Glutamatergic neuron (in vitro differentiated cells): ENCODE measurements at places on chromosomes 1 and 21.

GRCh38 chr1:94672934-94673333 is 131.4 kb upstream of the F3 start:
- DNase-seq: no peak

DNA sequence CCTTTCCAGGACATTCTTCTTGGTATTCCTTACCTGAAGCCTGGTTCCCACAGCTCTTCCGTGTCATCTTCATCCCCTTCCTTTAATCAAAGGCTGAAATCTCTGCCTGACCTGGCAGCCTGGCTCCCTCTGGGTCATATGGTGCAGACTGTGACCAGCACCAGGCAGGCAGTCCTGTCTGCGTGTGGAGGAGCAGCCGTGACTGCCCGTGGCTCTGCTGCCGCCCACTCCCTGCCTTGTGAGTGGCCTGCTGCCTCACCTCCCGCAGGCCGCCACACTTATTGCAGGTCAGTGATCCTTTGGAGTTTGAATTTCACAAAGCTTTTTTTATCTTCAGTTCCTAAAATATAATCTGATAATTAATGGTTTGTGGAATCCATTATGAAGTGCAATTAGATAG is 36.2 kb upstream of the EPHA8 start:
- no peak for DNase-seq

- DNase-seq: no peak
These were observed 35.6 kb downstream of the CASZ1 start for GRCh38 chr1:10760566-10761502.

DNA sequence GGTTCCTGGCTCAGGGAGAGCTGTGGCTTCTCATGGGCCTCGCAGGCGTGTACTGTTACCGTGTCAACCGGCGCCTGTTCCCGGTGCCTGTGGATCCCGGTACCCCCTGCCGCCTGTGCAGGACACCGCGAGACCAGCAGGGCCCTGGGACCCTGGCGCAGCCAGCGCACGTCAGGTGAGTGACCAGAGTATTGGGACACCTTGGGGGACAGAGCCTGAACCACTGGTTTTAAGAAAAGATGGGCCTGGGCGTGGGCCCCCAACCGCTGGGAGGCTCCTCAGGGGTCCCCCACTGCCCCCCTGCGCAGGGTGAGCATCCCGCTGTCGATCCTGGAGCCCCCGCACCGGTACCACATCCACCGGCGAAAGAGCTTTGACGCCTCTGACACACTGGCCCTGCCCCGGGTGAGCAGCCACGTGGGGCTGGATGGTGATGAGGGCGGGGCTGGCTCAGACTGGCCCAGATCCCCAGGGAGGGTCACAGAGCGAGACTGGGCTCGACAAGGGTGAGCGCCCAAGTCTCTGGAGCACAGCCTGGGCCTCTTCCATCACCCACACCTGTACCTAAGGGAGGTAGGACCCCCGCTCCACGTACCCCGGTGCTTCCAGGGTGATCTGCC is 10.5 kb downstream of the MIIP start:
- no peak for DNase-seq

GRCh38 chr1:247468481-247469140 is 10.7 kb upstream of the OR2B11 start:
- no peak for DNase-seq

GRCh38 chr1:27601321-27601770 is 2.6 kb downstream of the AHDC1 start:
- DNase-seq: no peak

DNA sequence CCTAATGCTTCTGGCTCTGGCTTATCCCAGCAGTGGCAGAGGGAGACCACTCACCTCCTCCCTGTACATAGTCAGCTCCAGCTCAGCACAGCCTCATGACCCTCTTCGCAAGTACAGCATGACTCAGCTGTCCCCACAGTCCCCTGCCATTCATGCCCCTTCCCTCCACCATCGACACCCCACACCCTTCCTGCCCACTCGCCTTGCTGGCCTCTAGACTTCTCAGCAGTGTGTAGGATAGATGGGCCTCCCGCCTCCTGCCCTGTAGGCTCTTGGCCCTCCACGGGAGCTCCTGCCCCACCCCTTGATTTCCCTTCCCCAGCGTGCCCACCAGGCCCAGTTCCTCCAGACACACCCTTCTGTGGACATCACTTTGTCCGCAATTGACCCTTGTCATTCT is 9.8 kb downstream of the NPR1 start:
- DNase-seq: no peak

DNA sequence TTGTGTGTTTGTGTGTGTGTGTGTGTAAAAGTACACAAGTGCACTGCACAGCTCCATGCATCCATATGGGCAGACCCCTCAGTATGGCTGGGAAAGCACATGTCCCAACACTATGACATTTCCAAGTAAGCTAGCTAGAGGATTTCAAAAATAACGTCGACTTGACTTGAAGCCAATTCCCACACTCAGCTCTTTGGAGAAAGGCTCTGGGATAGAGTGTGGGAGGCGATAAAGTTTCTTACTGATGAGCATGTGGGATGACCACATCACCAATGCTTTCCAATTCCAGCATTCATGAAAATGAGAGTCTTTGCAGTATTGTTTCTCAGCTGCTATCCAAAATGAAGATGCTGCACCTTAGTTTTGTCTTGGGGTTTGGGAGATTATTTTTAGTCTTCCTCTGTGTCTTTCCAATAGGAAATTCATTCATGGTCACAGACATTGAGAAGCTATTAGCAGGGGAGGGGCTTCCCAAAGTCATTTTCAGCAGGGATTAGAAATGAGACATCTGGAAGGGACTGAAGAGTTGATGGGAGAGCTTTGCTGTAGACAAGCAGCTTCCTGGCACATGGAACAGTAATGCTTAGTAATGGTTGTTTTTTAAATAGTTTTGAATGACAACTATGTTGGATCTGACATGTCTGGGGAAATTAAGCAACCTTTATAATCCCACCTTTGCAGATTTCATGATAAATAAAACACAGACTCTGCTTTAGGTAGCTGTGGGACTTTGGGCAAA is 143.5 kb downstream of the ASTN1 start:
- DNase-seq: no peak

DNA sequence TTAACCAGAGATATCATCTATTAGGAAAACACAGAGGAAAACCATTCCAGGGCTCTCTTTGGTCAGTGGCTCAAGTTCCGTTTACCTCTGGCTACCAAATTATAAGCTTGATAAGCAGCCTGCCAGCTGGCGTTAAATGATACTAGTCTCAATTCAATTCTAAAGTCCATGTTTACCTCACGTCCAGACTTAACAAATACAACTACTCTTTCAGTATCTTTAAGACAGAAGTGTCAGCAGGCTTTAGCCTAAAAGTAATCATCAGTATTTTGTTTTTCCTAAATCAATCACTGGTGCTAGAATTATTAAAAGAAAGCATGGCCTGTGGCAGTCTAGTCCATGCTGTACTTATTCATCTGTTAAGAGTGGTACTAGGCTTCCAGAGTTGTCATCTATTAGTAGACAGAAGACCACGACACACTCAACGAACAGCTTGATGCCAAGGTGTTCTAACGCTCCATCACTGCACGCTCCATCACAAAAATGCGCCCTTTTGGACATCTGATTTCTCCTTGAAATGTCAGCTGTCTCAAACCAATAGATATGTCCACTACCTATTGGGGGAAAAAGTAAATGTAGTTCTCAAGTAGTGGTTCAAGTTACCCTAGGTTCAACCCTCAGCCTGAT is 1.5 kb downstream of the IVNS1ABP start:
- DNase-seq: no peak

- DNase-seq: no peak
These were observed 102.8 kb downstream of the RIPK4 start for GRCh38 chr21:41663805-41664788.

- no peak for DNase-seq
These were observed 438.2 kb downstream of the SMYD3 start for GRCh38 chr1:246068619-246069509.

DNA sequence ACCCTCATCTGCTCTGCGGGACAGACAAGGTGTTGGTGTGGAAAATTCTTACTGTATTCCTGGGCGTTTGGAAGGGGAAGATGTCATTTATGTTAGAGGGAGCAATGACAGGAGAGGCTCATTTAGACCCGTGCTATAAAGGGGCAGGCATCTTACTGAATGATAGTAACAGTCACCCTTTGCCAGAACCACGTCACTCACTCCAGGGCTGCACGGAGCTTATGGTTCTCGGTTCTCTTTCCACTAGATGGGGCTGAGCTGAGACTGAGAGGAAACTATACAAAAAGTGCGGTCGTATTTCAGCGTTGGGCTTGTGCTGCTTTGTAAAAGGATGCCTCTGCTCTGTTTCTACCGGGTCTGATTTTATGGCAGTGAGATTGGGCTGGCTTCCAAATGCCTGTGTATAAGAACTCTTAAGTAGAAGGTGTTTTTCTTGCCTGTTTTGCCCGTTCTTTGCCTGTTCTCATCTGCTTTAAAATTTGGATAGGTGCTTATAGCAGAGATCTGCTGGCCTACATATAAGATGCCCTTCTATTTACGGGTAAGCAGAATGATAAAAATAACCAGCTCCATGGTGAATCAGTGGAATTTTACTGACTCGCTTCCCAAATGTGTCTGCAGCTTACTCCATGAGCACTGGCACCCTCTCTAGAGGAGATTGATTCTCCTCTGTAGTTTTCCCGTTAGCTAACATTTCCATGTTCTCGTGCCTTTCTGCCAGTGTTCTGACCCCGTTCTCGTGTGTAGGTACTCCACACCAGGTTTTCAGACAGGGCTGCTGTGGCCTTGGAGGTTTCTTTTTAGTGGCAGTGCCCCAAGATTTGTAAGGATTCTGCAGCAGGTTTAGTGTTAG is 55.9 kb downstream of the MRPS6 start:
- no peak for DNase-seq

DNA sequence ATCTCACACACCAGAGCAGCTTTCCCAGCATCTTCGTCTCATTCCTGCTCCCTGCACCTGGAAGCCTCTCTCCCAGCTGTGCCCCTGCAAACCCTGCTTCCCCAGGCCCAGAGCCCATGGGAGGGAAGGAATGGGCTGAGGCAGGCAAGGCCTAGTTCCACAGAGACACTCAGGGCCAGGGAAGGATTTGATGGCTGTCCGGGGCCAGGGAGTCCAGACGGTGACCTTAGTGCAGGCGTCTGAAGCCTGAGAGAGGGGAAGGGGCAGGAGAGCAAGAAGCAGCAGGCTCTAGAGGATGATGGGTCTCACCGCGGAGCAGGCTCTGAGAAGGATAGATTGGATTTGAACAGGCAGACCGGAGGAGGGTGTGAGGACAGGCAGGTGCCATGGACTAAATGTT is 22.2 kb upstream of the TNNI1 start:
- DNase-seq: no peak

DNA sequence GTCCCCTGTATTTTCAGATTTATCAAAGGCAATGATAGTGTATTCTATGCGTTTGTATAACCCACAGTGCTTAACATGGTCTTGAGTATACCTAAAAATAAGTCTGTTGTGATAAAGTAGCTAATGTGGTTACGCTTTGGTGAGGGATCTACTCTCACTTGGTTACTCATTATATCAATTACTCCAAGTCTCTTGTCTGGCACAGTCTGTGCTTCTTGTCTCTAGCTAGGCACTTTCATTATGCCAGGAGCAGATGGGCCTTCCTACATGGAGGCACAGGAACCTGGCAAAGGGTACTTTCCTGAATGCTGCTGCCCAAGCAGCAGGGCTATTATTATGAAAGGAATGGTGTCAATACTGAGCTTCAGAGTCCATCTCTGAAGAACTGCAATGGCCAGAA is 4.2 kb upstream of the PTPN22 start:
- no peak for DNase-seq

DNA sequence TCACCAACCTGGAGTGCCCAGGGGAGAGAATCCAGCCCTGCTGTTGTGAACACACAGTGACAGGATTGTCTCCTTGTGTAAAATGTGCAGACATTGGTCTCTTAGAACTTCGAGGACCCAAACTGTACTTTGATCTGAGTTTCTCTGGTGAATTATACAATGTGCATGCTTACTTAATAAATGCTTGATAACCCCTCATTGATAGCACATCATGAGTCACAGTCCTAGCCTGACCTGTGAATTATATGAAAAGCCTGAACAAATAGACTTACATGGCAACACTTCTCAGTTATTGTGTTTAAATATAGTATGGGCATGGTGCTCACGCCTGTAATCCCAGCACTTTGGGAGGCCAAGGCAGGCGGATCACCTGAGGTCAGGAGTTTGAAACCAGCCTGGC is 22.6 kb downstream of the IFNGR2 start:
- DNase-seq: no peak

DNA sequence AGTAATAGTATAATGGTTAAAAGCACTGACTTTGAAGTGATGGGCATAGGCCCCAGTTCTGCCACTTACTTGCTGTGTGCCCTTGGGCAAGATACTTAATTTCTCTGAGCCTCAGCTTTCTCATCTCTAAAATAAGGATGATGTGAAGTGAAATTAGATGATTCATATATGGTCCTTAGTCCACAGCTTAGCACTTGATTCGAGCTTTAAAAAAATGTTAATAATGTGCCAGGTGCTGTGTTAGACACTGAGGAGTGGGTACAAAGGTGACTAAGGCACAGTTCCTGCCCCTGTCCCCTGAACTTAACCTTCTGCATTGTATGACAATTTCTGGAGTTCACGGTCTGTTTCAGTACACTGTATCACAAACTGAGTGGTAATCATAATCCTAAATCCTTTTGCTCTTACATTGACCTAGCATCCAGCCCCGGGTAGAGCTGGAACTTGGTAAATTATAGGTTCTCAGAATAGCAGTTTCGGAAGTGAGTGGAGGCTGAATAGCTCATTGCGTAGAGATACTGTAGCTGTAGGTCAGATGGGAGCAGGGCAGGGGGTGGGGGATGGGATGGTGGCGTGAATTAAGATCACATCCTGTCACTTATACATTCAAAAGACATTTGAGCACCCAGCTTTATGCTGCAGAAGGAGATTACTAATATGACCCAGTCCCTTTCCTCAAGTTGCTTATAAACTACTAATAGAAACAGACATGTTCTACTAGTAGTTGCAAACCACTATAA is 1.5 kb downstream of the ZNF691 start:
- no peak for DNase-seq

DNA sequence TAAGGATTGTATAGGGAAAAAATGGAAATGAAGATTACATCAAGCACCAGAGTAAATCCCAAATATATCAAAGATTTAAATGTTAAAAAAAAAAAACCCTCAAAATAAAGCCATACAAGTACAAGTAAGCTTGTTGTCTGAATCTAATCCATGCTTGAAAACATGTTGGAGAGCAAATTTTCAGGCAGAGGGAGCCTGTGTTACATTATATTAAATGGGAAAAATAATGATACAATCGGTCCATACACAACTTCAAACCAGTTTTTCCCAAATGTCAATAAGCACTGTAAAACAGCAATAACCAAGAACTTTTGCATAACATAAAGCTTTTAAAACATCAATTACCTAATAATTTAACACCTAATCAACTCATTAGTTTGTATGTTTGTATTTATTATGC is 949.4 kb upstream of the ADGRL4 start:
- no peak for DNase-seq
